ENCODE measurements at places on chromosomes 12 and 14.

DNA sequence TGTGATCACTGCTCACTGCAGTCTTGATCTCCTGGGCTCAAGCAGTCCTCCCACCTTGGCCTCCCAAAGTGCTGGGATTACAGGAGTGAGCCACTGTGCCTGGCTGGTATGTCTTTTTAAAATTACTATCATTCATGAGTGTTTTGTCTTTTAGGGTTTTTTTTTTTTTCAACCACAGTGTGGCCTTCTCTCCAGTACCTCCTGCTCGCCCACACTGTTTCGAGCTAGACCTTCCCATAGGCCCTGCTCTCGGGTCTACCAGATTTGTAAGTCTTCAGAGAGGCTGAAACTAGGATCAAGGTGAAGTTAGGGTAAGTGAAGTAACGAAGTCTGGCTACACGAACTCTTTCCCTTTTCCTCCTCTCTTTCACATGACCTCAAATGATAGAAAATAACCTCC lies 1.5 kb downstream of the BIN2 start:
- DNase-seq: no peak

GRCh38 chr14:63203618-63204406 lies 431 bp upstream of the RHOJ start:
- no peak for DNase-seq

GRCh38 chr12:109250523-109250922 lies 58.6 kb downstream of the FOXN4 start:
- DNase-seq: no peak

- DNase-seq: no peak
Observed at GRCh38 chr12:88566430-88566829, 13.8 kb downstream of the KITLG start.

DNA sequence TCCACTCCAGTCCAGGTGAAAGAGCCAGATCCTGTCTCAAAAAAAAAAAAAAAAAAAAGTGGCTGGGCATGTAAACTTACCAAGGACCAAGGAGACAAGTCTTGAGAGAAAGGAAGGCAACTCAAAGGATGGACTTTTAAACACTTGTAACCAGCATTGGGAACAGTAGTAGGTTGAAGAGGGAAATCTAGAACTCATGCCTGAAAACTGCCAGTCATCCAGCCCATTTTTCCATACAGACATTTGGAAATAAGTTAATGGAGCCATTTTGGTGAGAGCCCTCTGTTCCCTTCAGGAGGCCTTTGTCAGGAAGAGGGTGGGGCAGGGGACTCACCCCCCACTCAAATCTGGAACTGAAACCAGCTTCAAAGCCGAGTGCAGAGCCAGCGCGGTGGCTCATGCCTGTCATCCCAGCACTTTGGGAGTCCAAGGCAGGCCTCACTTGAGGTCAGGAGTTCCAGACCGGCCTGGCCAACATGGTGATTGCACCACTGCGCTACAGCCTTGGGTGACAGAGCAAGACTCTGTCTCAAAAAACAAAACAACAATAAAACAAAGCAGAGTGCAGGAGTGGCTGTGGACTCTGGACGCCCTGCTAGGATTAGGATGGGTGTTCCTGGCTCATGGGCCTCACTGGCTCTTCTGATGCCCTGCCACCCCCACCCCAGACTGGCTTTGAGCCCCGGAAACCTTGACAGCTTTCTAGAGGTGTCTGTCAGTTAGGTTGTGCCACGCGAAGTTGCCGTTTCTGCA lies 1.6 kb upstream of the MLXIP start:
- no peak for DNase-seq

DNA sequence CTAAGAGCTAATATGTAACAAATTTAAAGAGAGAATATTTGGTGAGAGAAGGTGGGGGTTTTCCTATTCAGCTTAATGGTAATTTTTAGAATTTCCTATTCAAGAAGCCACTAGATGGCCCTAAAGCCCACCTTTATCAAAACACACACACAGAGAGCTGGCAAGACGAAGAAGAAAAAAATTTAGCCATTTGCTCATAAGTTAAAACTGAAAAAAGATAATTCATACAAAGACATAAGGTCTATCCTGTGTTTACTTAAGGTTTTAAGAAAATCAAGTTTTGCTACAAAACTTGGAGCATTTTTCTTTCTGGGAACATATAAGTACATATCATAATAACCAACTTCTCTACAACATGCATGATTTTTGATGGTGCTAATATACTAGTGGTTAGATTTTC lies 46.8 kb upstream of the PCED1B start:
- no peak for DNase-seq

DNA sequence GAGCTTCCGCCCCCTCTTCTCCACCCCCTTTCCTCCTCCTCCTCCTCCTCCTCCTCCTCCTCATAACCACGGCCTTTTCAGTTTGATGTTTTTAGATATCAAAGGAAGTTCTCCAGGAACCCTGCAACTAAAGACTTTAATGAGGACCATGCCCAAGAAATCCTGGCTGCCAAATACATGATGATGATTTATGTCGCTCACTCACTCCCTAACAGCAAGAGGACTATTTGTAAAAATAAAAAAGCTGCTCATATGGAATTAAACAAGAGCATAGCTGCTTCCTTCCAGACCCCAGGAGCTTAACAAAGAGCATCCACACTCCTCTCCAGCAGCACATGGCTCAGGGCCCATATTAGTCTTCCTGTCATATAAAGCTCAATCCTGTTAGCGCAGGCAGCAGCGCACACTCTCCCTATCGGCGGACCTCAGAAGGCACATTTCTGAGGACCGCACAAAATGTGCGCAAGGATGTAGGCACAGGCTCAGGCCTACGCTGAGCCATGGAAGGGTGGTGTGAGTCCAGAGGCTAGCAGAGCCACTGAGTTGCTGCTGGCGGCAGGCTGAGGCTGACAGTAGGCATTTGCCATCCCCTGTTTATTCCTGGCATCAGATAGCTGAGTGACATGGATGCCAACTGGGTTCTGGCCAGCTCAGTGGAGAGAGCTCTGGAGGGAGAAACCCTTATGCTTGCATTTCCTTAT lies 232.8 kb downstream of the MSRB3 start:
- DNase-seq: no peak

DNA sequence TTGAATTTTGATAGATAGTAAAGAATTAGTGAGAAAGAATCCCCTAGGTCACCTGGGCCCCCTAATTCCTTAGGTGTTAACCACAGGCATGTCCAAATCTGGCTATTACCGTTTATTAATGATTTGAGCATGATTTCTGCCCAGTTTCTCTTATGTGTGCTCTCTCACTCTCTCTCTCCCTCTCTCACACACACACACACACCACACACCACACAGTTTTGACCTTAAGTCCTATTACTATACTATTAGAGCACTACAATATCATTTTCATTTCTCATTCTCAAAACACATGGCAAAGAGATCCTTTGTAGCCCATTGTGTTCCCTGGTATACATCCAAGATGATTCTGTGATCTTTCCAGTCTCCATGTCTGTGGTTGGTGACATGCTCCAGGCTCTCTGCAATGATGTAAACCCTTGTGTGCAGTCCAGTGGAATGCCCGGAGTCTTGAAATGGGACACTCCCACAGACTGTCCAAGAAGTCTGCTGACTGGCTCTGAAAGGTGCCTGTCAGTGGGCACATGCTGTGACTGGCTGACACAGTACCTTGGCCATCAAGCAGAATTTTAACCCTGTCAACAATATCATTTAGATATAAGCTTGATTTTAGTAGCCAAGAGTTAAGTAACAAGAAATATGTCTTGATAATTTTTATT lies 96.2 kb downstream of the FIGNL2 start:
- DNase-seq: no peak

DNA sequence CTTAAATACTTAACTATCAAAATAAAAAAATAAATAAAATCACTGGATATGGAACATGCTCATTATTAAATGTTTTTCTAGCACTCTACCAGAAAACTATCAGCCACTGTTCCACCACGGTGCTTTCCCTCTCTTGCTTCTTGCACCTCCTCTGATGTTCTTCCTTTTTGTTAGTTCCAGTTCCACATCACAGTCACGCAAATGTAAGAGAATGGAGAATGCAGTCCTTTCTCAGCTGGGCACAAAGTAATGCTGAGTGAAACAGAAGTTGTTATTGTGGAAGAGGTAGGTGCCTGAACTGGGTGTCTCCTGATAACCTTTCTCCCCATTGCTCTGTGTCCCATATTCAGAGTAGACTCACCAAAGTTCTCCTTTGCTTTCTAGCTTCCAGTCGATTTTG lies 1116.9 kb upstream of the TMEM132C start:
- no peak for DNase-seq

DNA sequence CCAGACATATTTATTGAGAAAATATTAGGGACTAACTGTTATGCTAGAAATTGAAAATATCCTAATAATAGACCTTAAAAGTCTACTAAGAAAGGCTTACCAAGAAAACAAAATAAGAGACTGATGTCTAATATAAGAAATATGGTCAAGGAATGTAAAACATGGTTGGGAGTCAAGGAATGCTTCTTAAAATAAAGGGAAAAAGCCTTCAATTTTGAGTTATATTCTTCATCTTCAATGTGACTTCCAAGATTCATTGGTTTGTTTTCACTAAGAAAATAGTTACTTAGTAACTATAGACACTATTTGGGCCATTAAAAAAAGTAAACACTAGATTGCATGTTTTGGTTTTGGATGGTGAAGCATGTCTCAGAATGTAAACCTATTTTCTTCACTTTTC lies 88.1 kb upstream of the ETV6 start:
- DNase-seq: no peak

- no peak for DNase-seq
Observed at GRCh38 chr12:43237238-43237879, 314.6 kb downstream of the ADAMTS20 start.

GRCh38 chr12:131283191-131283861 lies 329.6 kb downstream of the ADGRD1 start:
- no peak for DNase-seq

DNA sequence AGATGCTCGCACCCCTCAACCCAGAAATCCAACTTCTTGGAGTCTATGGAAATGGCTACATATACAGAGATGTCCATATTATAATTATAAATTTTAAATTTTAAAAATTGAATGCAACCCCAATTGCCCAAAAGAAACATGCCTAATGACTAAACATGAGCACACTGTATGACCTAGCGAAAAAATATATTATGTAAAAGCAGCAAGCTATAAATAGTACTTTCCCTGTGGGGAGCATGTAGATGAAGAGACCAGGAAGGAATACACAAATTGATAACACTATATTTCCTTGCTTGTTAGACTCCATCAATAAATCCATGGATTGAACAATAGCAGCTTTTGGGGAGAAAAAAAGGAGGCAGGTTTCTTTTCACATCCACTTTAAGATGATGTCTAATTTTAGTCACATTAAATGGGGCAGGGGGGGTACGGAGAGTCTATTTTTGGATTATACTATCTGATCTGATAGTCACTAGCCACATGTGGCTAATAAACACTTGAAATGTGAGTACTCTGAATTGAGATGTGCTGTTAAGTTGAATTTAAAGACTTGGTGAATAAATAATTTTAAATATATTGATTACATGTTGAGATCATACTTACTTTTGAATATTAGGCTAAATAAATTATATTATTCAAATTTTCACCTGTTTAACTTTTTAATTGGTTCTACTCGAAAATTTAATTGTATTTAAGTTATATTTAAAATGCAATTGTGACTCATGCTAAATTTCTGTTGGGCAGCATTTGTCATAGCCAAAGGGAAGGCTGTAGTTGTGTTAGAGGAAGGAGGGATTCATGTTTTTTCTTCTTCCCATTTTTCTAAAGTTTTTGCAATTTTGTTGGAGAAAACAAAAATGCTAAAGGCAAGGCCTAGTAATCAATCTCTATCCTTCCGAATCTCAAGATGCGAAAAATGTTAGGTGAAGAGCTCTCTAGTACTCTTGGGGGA lies 17.5 kb downstream of the MAX start:
- no peak for DNase-seq

DNA sequence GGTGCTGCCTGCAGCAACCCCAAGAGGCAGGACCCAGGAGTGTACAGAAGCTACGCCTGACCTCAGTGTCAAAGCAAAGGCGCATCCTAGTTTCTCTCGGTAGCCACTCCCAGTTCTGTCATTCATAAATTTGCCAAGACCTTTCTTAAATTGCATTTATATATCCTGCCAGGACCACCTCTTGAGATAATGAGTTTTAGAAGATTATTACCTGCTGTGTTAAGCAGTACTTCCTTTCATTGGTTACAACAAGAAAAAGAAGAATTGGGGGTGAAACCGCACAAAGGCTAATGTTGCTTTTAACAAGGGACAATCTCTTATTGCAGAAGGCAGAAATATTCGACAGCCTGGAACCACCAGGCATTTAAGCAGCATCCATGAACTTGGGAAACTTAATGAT lies 57.8 kb downstream of the CIT start:
- no peak for DNase-seq

- no peak for DNase-seq
Observed at GRCh38 chr12:31536672-31537071, 54.3 kb downstream of the DENND5B start.

- DNase-seq: no peak
Observed at GRCh38 chr14:79225815-79226214, 985.5 kb downstream of the DIO2 start.

- DNase-seq: no peak
Observed at GRCh38 chr14:100823413-100824080, 2.4 kb upstream of the MEG3 start.

DNA sequence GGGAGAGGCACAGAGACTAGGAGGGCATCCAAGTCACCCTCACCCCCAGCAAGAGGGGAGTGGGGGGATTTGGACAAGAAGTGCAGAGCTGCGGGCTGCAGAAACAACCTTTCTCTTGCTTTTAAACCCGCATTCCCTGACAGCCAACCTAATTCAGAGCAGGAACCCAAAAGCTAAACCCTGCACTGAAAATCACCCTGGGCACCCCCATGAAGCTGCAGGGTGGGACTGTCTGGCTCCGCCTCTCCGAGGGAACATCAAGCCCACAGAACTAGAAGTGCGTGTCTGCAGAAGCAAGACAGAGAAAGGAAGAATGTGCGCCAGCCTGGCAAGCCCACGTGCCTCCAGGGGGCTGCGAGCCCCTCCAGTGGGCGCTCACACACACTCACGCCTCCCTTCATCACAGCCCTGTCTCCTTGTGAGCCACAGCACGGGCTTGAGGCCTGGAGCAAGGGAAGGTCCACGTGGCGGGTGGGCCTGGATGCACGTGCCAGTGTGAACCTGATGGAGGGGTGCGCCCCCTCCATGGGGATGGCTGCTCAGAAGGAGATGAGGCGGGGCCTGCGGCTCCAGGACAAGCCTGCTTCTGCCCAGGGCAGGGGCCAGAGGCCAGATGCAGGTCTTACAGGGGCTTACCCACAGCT lies 27.8 kb upstream of the PNMA1 start:
- no peak for DNase-seq

GRCh38 chr14:102548616-102549240 lies 39.2 kb upstream of the ANKRD9 start:
- no peak for DNase-seq

DNA sequence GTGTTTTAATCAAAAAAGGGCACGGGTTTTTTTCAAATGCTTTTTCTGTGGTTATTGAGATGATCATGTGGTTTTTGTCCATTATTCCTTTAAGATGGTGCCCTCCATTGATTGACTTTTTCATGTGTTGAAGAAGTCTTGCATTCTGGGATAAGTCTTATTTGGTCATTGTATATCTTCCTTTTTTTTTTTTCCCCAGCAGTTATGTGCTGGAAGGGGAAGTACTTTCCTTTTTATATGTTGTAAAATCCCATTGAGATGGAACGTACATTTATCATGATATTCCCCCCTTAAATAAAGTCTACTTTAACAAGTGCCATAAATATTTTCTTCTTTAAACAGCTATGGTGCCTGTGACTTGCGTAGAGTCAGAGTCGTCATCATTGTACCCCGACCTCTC lies 24.8 kb upstream of the MUCL1 start:
- no peak for DNase-seq
